Kidney (tissue), 22 donors: ENCODE measurements at places on chromosomes 4 and X.

DNA sequence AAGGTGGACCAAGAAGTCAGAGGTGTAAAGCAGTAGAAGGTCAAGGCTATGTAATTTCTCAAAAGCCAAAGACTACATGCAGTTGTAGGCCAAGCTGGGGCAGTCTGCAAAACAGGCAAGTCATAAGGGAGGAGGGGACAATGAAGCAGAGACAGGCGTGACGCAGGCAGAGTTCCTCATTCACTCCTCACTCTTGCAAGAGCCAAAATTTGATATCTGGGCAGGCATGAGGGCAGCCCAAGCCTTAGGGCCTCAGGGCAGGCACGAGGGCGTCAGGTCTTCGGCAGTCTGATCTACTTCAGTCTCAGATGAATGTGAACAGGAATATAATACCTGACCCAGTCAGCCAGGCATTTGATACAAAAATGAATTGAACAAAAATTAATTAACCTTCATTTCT, 86.4 kb upstream of the AGA start:
- DNase-seq, result no peak
- H3K36me3 ChIP-seq, result no peaks in the 10 kb centered on the region
- no peaks in the 10 kb centered on the region for H3K27me3 ChIP-seq
- H3K27ac ChIP-seq, result no peak overlapping the region
- no peaks in the 10 kb centered on the region for H3K4me1 ChIP-seq

DNA sequence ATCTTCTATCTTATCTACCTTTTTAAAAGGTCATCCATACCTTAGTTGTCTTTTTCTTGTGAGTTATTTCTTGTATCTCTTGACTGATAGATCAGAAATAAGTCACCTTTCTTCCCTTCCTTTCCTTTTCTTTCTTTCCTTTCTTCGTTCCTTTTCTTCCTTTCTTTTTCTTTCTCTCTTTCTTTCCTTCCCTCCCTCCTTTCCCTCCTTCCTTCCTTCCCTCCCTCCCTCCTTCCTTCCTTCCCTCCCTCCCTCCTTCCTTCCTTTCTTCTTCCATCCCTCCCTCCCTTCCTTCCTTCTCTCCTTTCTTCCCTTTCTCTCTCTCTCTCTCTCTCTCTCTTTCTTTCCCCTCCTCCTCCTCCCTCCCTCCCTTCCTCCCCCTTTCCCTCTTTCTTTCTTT, 93.5 kb downstream of the CEP135 start:
- H3K27ac ChIP-seq, result no peak overlapping the region
- no peak for DNase-seq
- no peaks in the 10 kb centered on the region for H3K36me3 ChIP-seq
- H3K27me3 ChIP-seq, result no peaks in the 10 kb centered on the region
- no peaks in the 10 kb centered on the region for H3K4me1 ChIP-seq

- no peak for DNase-seq
- H3K4me3 ChIP-seq, result no peak overlapping the region
- no peak overlapping the region for H3K27ac ChIP-seq
- H3K36me3 ChIP-seq, result peaks cover 4% of the 10 kb centered on the region
Observed at GRCh38 chr4:165085946-165086345, 26.7 kb downstream of the TMEM192 start.

- DNase-seq, result no peak
- no peak overlapping the region for H3K27ac ChIP-seq
- H3K36me3 ChIP-seq, result peaks cover 55% of the 10 kb centered on the region
- H3K4me3 ChIP-seq, result no peak overlapping the region
- no peaks in the 10 kb centered on the region for H3K27me3 ChIP-seq
Observed at GRCh38 chr4:38695809-38696208, 31.8 kb downstream of the KLF3 start.

- H3K27ac ChIP-seq, result no peak overlapping the region
- H3K4me3 ChIP-seq, result no peak overlapping the region
- no peaks in the 10 kb centered on the region for H3K36me3 ChIP-seq
- no peaks in the 10 kb centered on the region for H3K27me3 ChIP-seq
Observed at GRCh38 chr4:25439918-25440477, 62.9 kb downstream of the ANAPC4 start.

GRCh38 chrX:15349046-15349445, 13.7 kb upstream of the PIGA start:
- peaks cover 5% of the 10 kb centered on the region for H3K27me3 ChIP-seq
- H3K4me1 ChIP-seq, result no peaks in the 10 kb centered on the region
- no peaks in the 10 kb centered on the region for H3K36me3 ChIP-seq

DNA sequence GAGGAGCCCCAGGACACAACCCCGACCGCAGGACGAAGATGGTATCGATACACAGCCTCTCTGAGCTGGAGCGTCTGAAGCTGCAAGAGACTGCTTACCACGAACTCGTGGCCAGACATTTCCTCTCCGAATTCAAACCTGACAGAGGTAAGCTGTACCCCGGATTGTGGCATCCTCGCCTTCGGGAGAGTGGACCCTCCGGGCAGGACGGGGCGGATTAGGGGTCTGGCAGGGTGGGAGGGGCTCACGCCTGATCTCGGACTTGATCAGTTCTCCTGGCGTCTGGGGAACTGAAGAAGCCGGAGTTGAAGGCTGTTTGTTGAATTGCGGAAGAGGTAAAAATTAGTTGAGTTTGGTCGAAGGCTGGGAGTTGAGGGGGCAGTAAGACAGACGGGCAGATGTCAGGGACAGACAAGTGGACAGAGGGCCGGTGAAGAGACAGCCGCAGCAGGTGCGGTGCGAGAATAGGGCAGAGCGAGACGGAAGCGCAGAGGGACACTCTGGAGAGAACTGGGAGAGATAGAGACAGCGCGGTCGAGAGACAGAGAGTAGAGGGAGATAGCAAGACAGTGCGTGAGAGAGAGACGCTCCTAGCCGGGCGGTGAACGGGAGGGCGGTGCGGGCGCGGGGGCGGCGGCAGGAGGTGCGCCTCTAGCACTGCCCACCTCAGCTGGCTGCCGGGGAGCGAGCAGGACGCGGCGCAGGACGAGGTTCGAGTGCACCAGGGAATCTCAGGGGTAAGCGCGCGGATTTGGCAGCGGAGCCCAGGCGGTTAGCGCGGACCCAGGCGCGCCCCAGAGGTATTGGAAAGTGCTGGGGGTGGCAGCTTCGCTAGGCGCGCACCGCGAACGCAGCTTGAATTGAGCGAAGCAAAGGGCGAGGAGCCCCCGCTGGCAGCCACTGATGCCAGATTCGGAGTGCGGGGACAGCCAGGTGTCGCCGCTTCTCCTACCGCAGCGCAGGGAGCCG, 23.9 kb downstream of the ARHGAP36 start:
- no peaks in the 10 kb centered on the region for H3K36me3 ChIP-seq
- no peak overlapping the region for H3K4me3 ChIP-seq
- DNase-seq, result no peak
- peaks cover 51% of the 10 kb centered on the region for H3K27me3 ChIP-seq

DNA sequence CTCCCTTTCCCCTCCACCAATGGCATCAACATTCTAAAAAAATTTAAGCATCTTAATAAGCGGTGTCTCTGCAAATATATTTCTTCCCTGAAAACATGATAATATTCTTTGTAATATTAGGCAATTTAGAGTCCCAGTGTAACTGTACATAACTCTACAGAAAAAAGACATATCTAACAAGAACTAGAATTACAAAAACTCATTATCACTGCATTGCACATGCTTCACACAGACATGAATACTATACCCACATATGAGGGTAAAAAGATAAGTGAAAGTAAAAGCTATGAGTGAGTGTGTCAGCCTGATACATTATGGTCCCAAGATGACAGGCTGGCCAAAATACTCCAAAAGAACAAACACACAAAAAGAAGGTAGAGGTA, 2.4 kb upstream of the FGB start:
- no peaks in the 10 kb centered on the region for H3K4me1 ChIP-seq
- no peak overlapping the region for H3K27ac ChIP-seq
- H3K27me3 ChIP-seq, result no peaks in the 10 kb centered on the region
- no peak overlapping the region for H3K4me3 ChIP-seq

DNA sequence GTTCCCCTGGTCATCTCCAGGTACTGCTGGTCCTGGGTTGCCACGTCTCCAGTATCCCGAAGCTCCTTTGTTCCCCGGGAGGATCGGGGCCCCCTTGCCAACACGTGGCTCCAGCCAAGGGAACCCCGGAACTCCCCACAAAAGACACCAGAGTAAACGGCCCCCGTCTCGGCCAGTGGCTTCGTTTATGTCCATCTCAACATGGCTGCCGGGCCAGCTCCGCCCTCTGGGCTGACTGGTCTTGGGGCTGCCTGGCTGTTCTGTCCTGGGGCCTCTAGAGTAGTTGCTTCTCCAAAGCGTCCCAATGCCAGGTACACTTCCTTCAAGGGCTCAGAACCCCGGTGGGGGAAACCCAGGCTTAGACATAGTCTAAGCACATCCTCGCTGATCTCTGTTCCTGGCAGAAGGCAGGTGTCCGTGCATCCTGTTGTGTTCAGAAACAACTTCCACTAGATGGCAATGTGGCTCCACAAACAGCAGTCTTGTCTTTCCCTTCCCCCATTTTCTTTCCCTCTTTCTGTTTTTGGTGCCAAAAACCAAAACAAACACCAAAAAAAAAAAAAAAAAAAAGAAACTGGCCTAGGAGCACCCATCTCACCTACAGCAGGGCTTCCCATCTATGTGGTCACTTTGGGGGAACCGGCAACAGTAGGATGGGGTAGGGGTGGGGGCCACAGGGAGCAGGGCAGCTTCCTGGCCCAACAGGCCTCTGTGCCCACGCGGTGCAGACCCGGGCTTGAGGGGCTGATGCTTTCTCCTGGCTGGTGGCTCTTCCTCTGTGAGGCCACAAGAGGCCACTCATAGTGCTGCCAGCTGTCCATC, 35.3 kb downstream of the NBDY start:
- peak overlapping the region; percentile 78 for H3K4me3 ChIP-seq
- no peak overlapping the region for H3K27ac ChIP-seq
